Activated T-cell treated with anti-CD3 and anti-CD28 coated beads for 24 hours (primary cell): ENCODE measurements at places on chromosomes 5 and 9.

GRCh38 chr9:113656771-113657670 lies 193.5 kb downstream of the RGS3 start:
- no peak for DNase-seq

DNA sequence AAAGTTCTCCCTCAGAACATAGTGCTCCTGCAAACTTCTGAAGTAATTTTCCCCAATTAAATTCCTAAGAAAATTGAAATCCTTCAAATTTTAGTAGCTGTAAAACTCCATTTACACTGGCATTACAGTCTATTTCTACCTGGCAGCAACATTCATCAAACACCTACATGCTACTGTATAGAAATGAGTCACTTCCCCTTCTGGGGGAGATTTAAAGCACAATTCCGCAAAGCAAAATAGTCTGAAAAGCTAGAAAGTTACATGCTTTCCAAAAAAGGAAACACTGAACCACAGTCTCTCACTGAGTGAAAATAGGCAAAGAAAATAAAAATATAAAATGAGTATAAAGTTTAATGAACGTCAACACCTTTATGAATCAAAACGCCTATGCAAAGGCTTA lies 43.3 kb downstream of the MCTP1 start:
- DNase-seq = no peak

- DNase-seq = no peak
Observed at GRCh38 chr5:152218694-152219093, 186.4 kb downstream of the NMUR2 start.

DNA sequence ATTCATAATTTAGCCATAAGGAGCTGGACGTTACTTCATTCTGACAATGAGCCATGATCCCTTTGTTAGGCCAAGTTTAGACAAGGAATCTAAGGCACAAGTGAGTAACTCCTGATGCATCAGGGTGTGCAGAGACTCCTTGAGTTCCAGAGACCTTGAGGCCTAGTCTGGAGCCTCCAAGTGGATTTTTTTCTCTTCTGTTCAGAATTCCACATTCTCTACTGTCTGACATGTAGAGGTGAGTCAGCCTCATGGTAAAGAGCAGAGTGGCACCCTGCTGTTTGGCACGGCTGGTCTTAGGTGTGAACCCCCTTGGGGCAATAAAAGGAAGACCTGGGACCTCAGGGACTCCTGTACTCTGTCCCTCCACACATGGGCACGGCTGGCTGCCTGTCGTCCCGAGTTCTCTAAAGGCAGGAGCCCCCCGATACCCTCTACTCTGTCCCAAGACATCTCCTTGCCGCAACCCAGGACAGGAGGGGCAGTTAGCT lies 22.0 kb upstream of the TGFBI start:
- DNase-seq = no peak

GRCh38 chr5:14687023-14687665 lies 22.6 kb downstream of the OTULIN start:
- DNase-seq = no peak

DNA sequence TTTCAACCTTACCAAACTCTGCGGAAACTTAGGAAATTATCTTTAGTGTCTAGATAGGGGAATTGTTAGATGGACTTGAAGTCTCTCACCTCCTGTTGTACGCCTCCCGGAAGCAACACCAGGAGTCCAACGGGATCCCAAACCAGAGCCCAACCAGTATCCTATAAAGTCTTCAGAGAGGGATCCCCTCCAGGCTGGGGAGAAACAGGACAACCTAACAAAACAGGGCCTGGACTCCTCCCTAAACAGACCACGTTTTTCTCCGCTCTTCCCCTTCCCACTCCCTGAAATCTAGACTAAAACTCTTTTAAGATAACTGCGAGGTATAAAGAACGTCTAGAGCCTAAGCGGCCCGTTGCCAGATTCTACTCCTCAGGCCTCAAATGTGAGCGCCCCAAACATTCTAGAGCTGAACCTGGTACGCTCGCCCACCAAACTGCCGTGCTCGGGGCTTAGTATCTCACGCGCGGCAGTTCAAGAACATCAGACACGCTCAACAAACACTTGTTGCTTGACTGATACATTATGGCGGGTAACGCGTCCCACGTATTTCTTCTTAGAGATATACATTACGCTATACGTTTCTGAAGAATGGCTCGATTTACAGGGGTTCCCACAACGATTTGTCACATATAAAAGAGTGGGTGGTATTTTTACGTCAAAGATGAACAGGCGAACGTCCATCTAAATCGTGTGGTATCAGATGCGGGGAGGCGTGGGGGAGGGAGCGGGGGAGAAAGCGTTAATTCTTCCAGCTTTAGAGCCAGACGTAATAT lies 663 bp upstream of the SMIM27 start:
- peak; percentile 33 for DNase-seq

DNA sequence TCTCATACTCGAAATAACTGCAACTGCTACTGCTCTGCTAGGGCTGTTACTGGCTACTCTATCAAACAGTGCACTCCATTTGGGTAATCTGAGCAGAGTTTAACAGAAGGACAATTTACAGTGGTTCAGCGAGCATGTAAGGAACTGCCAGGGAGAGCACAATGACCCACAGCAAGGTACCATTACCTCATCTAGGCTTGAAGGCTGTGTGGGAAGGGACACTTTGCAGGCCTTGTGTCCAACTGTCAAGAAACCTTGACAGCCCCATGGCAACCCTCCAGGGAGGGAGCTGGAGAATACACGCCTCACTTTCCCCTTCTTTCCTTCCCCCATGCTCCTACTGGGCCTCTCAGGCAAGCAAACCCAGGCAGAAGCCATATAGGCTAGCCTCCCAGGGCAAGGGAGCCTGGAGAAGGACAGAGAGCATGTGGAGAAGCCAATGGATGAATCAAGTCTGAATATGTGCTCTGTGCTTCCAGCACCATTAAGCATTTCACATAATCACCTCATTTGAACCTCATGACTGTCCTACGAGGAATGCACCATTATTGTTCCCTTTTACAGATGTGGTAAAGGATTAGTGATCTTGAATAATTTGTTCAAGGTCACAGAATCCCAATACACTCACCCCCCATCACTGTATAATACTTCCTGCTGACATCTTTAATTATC lies 49.9 kb upstream of the JAK2 start:
- no peak for DNase-seq

DNA sequence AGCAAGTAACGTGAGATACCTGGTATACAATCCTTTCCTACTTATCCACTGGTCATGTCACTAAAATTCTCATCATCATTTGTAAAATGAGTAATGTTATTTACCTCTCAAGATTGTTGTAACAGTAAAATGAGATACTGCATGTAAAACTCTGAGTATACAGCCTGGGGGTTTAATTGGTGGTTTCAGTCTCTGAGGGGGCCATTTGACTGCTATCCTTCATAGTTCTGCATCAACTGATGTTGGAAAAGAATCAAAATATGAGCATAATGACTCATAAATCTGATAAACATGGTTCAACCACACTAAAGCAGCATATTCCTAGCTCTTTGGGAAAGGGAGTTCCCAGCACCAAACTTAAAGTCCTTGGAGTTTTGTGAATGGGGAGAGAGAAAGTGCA lies 181.0 kb upstream of the GHR start:
- DNase-seq = no peak

- no peak for DNase-seq
Observed at GRCh38 chr9:74557571-74557970, 60.4 kb downstream of the RORB start.

- DNase-seq = no peak
Observed at GRCh38 chr5:175868348-175868723, 3.0 kb upstream of the CPLX2 start.

GRCh38 chr5:176652136-176652535 lies 4.9 kb downstream of the TSPAN17 start:
- DNase-seq = no peak

- DNase-seq = no peak
Observed at GRCh38 chr5:38182991-38183390, 75.4 kb upstream of the EGFLAM start.

- DNase-seq = no peak
Observed at GRCh38 chr9:70285981-70286598, 27.3 kb downstream of the SMC5 start.

DNA sequence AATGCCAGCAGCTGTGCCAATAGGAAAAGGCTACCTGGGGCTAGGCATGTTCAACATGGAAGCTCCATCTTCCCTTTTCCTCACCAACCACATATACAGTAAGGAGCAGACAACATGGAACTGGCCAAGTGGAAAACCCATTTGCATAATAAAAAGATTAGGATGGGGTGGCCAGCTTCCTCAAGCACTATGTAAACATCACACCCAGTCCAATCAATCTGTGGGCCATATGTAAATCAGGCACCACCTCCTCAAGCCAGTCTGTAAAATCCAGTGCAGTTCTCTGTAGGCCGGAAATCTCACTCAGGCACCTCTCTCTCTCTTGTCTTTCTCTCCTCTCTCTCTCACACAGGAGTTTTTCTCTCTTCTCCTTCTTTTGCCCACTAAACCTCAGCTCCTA lies 360.2 kb upstream of the GRIA1 start:
- DNase-seq = no peak

DNA sequence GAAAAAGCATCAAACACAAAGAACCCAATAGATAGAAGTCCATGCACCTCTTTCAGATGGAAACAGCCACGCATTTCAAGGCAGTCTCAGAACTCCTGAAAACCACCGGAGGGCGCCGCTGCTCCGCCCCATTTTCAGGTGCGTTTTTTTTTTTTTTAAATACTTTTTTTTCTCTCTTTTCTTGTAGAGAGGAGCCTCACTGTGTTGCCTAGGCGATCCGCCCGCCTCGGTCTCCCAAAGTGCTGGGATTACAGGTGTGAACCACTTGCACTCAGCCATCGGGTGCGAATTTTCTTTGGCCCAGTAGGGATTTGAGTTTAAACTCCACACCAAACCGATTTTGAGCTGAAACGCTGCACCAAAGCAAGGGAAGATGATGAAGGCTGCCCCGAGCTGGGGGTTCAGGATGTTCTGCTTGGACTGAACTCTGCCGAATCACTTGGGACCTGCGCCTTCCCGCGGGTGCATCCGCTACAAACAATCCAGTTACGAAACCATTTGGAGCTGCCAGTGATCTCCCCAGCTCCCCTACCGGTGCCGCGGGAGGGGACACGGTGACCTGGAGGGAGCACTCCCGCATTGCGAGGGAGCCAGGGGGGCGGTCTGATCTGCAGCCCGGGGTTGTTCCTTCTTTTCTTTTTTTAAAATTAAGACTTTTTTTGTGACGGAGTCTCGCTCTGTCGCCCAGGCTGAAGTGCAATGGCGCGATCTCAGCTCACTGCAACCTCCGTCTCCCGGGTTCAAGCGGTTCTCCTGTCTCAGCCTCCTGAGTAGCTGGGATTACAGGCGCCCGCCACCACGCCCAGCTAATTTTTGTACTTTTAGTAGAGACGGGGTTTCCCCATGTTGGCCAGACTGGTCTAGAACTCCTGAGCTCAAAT lies 1.4 kb downstream of the PTGR1 start:
- DNase-seq = no peak

GRCh38 chr9:112793213-112793810 lies 42.8 kb downstream of the SNX30 start:
- peak; percentile 75 for DNase-seq

DNA sequence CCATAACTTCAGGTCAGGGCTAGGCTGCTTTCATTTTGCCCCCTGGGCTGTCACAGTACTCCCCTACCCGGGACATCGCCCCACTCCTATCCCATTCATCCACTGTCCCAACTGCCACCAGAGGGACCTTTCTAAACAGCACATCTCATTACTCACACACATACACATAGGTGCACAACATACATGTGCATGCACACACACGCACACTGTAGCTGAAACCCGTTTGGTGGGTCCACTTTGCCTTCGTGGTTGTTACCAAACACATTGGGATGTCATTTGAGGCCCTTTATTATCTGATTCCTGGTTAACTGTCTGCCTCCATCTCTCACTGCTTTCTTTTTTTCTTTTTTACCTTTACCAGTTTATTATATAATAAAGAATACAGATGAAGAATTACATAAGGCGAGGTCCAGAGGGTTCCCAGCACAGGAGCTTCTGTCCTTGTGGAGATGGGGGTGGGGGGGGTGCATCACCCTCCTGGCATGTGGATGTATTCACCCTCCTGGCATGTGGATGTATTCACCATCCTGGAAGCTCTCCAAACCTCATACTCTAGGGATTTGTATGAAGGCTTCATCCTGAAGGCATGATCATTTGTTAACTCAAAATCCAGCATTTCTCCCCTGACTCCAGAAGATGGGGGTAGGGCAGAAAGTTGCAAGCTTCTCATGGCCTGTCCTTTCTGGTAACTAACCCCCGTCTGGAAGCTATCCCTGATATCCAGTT lies 186.0 kb downstream of the GOLPH3 start:
- no peak for DNase-seq

DNA sequence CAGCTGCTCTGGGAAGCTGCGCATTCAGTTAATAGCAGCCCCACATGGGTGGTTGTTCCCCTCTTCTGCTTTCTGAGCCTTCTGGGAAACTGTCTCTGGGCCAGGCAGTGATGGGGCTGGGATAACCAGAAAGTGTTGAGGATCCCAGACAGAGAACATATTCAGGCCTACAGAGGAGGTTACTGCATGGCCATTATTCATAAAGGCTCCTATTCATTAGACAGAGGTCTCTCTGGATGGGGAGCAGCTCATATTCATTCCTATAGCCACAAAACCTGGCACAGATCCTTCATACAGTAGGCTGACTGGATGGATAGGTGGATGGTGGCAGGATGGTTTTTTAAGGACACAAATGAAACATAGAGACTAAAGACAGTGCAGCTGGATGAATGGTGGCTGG lies 76.3 kb downstream of the HSPA4 start:
- DNase-seq = no peak

DNA sequence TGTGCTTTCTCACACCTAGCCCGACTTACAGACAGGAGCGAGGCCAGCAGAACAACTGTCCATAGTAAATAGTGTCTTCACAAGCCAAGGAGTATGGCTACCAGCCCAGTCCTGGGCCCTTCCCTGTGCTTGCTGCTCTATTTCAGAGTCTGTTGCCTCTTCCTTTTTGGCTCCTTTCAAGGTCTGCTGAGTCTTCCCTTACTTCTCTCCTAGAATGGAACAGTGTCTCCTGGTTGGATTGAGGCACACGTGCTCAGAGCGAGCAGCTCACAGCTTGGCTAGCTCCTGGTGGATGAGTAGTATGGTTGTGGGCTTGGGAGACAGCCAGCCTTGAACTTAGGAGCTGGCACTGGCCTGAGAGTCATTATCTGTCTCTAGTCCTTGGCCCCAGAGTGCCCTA lies 72.8 kb downstream of the TLE4 start:
- no peak for DNase-seq

DNA sequence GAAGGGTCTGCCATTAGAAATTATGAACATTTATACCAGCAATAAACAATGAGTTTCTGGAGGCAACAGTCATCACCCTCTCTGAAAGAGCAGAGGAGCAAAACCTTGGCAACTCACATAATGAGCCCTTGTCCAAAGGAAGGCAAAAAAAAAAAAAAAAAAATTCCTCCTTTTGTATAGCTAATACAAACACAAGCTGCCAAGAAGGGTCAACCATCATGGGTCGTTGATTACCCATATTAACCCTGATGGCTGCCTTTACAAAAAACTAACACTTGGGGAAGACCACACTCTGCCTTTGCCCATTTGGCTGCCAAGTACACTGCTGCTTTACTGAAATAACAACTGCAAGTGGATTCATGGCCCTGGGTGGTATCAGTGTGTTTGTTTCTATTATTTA lies 272.7 kb downstream of the ADAMTSL1 start:
- DNase-seq = no peak
